Progenitor cell of endocrine pancreas (in vitro differentiated cells): ENCODE measurements at places on chromosomes 1 and 21.

- DNase-seq, result no peak
Measured at GRCh38 chr1:18041685-18042355, 65.8 kb upstream of the IGSF21 start.

DNA sequence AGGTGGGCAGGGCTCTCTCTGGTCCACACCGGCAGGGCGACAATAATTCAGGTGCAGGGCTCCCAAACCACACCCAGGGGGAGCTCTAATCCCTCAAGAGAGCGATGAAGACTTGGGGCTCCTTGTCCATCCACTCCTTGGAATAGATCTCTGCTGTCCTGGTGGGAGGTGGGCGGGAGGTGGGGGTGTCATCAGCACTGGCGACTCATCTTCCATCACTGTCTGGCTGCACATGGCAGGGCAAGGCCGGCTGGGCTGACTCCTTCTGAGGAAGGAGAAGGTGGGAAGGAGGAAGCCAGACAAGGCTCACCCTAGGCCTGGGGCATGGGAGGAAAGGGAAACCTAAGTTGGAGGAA is 29.3 kb downstream of the TNNT2 start:
- peak; percentile 26 for DNase-seq

- DNase-seq, result no peak
Measured at GRCh38 chr1:48726139-48726538, 50.6 kb downstream of the BEND5 start.

GRCh38 chr1:116170721-116171589 is 59.8 kb downstream of the MAB21L3 start:
- DNase-seq, result no peak
